Ovary (tissue), 10 donors: ENCODE measurements at places on chromosomes 12 and 14.
A peak's percentile ranks its signal among the peaks of the same experiment; 100 is the strongest.

GRCh38 chr14:104306450-104307040 lies 168.2 kb downstream of the KIF26A start:
- H3K36me3 ChIP-seq: no peaks in the 10 kb centered on the region
- no peak overlapping the region for H3K4me3 ChIP-seq
- peak; percentile 9 for DNase-seq
- no peak overlapping the region for H3K27ac ChIP-seq
- no peaks in the 10 kb centered on the region for H3K27me3 ChIP-seq

DNA sequence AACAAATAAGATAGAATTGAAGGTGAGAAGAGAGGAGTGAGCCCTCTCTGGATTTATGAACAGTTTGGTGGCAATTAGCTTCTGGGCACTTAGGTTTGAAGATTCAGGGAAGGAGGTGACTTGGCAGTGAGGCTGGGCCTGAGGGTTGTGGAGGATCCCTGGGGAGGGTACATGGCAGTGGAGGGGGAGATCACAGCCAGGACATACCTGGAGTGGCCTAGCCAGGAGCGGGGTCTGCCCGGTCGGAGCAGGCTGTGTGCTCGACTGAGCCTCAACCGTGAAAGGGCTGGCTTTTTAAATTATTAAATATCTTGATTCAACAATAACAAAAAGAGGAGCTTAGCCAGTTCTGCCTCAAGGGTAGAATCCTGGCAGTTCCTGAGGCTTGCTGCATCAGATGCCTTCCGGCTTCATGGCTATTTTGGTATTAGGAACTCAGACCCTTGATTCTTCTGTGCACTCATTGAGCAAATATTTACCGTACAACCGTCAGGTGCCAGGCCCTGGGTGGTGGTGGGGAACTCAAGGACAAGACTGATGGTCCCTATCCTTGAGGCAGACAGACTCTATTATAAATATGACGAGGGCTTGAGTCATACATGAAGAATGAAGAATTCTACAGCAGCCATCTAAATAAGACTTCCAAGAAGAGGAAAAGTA lies 73.4 kb downstream of the SPTB start:
- no peaks in the 10 kb centered on the region for H3K27me3 ChIP-seq
- DNase-seq: no peak
- H3K4me1 ChIP-seq: peaks cover 2% of the 10 kb centered on the region
- no peaks in the 10 kb centered on the region for H3K36me3 ChIP-seq
- H3K27ac ChIP-seq: no peak overlapping the region

GRCh38 chr12:50537538-50537919 lies 32.7 kb downstream of the DIP2B start:
- peaks cover 3% of the 10 kb centered on the region for H3K4me1 ChIP-seq
- H3K27ac ChIP-seq: no peak overlapping the region
- DNase-seq: no peak
- H3K36me3 ChIP-seq: no peaks in the 10 kb centered on the region

DNA sequence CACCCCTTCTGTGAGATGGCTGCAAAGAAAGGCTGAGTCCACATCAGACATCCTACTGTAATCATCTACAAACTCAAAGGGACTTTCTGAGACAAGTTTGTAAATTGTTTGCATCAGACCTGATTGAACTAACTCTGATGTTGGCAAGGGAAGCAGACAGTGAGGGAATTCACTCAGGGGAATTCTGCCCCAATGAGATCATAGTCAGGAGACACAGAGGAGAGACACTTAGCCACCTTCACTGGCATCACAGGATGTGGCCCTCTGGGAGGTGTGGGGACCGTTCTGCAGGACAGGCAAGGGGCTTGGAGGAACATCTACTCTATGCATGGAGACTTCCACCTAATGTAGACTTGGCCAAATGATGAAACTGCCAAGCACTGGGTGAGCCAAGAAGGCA lies 70.7 kb upstream of the DDX11 start:
- no peak for DNase-seq
- no peaks in the 10 kb centered on the region for H3K4me1 ChIP-seq
- no peaks in the 10 kb centered on the region for H3K27me3 ChIP-seq
- no peak overlapping the region for H3K4me3 ChIP-seq

GRCh38 chr14:69046476-69046860 lies 67.4 kb upstream of the ACTN1 start:
- DNase-seq: peak; percentile 59
- H3K4me3 ChIP-seq: no peak overlapping the region
- H3K4me1 ChIP-seq: peaks cover 45% of the 10 kb centered on the region
- H3K36me3 ChIP-seq: no peaks in the 10 kb centered on the region
- no peak overlapping the region for H3K27ac ChIP-seq

GRCh38 chr12:92034083-92034482 lies 111.6 kb downstream of the BTG1 start:
- H3K4me1 ChIP-seq: peaks cover 3% of the 10 kb centered on the region
- no peak overlapping the region for H3K27ac ChIP-seq
- no peaks in the 10 kb centered on the region for H3K27me3 ChIP-seq
- H3K36me3 ChIP-seq: no peaks in the 10 kb centered on the region
- no peak for DNase-seq
- no peak overlapping the region for H3K4me3 ChIP-seq

- no peaks in the 10 kb centered on the region for H3K27me3 ChIP-seq
- no peak overlapping the region for H3K27ac ChIP-seq
- no peak for DNase-seq
- no peaks in the 10 kb centered on the region for H3K4me1 ChIP-seq
Measured at GRCh38 chr12:119020406-119021360, 39.3 kb downstream of the SRRM4 start.

DNA sequence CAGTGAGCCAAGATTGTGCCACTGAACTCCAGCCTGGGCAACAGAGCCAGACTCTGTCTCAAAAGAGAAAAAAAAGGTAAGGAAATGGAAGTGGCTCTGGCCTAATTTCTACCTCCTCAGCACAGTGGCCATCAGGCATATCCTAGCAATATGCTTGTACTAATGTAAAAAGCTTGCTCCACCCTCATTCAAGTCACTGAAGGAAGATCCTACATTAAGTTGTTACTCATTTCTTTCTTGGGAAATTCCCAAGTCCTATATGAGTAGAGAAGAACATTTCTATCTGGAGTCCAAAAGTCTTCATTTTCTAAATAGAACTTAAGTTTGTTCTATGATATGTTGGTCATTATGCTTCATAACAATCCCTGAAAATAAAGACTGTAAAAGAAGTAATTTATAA lies 67.3 kb upstream of the HOXC13 start:
- H3K36me3 ChIP-seq: no peaks in the 10 kb centered on the region
- H3K4me1 ChIP-seq: no peaks in the 10 kb centered on the region
- H3K27ac ChIP-seq: no peak overlapping the region
- H3K4me3 ChIP-seq: no peak overlapping the region
- H3K27me3 ChIP-seq: no peaks in the 10 kb centered on the region

- DNase-seq: no peak
- no peaks in the 10 kb centered on the region for H3K36me3 ChIP-seq
Measured at GRCh38 chr12:119989361-119989730, 310 bp downstream of the BICDL1 start.

DNA sequence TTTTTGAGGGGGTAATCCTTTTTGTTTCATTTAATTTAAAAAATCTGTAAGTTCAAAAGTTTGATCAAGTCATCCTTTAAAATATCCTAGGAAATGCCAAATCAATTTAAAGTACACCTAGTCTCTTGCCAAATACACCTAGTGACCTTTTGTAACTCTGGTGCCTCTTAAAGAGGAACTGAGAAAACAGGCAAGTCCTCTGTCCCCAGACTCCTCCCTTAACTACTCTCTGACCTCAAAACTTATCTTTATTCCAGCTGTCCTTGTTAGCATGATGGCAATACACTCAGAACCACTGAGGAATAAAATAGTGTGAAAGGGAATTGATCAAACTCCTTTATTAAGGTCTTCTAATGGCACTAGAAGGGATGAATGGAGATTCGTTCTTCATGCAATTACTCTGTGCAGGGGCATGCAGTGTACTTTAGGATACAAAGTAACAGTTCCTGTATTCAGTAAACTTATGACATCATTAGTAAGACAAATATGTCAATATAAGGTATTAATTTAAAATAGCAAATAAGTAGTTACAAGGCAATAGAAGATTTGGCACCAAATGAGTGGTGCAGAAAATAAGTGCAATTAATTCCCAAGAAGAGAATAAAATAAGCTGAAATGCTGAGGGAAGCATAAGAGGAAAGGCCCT lies 3.3 kb downstream of the FAR2 start:
- H3K4me3 ChIP-seq: no peak overlapping the region
- no peak for DNase-seq
- peaks cover 3% of the 10 kb centered on the region for H3K4me1 ChIP-seq

- no peaks in the 10 kb centered on the region for H3K36me3 ChIP-seq
- H3K4me3 ChIP-seq: no peak overlapping the region
- H3K4me1 ChIP-seq: no peaks in the 10 kb centered on the region
- no peaks in the 10 kb centered on the region for H3K27me3 ChIP-seq
- no peak for DNase-seq
Measured at GRCh38 chr14:27253966-27254365, 656.1 kb upstream of the NOVA1 start.

- H3K4me3 ChIP-seq: no peak overlapping the region
- H3K27ac ChIP-seq: no peak overlapping the region
- DNase-seq: no peak
Measured at GRCh38 chr12:31236998-31237637, 88.8 kb downstream of the SINHCAF start.

- no peak overlapping the region for H3K4me3 ChIP-seq
- H3K27ac ChIP-seq: no peak overlapping the region
- no peaks in the 10 kb centered on the region for H3K36me3 ChIP-seq
- no peaks in the 10 kb centered on the region for H3K4me1 ChIP-seq
- no peaks in the 10 kb centered on the region for H3K27me3 ChIP-seq
- DNase-seq: no peak
Measured at GRCh38 chr14:83991666-83992065, 1538.3 kb upstream of the FLRT2 start.

- DNase-seq: no peak
- no peak overlapping the region for H3K27ac ChIP-seq
- no peaks in the 10 kb centered on the region for H3K27me3 ChIP-seq
Measured at GRCh38 chr12:56990648-56991318, 15.6 kb downstream of the ZBTB39 start.

- DNase-seq: no peak
- no peak overlapping the region for H3K27ac ChIP-seq
- H3K4me3 ChIP-seq: no peak overlapping the region
- H3K27me3 ChIP-seq: no peaks in the 10 kb centered on the region
Measured at GRCh38 chr14:55267820-55268219, 3.4 kb upstream of the FBXO34 start.

DNA sequence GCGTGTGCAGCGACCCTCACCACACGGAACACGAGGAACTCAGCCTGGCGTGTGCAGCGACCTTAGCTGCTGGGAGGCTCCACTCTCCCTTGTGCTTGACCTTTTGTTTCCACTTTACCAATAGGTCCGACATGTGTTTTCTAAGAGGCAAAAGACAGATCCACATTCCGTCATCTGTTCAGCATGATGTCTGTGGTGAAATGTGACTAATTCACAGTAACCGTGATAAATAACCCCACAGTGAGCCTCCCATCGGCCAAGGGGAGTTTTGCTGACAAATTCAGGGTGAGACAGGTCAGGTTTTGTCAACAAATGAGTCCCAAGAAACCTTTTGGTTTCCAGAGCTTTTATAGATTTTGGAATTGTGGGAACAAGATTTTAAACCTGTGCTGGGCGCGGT lies 55.9 kb downstream of the MOK start:
- H3K27ac ChIP-seq: no peak overlapping the region
- H3K4me1 ChIP-seq: no peaks in the 10 kb centered on the region
- no peak for DNase-seq
- H3K36me3 ChIP-seq: no peaks in the 10 kb centered on the region
- H3K4me3 ChIP-seq: no peak overlapping the region

GRCh38 chr14:75837151-75837787 lies 144.5 kb downstream of the TGFB3 start:
- peaks cover 4% of the 10 kb centered on the region for H3K4me1 ChIP-seq
- H3K27me3 ChIP-seq: no peaks in the 10 kb centered on the region
- no peak for DNase-seq
- no peak overlapping the region for H3K27ac ChIP-seq
- no peaks in the 10 kb centered on the region for H3K36me3 ChIP-seq

DNA sequence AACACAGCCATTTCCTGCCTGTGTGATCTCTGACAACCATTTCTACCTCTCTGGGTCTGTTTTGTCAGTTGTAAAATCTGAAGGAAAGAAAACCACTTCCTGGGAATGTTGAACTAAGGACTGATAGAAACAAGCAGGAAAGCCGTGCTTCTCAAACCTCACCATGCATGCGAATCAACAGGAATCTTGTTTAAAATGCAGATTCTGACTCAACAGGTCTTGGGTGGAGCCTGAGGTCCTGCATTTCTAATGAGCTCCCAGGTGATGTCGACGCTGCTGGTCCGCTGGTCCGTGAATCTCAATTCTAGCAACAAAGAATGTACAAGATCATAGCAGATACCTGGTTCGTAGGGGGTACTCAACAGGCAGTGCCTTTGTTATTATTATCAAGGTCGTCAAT lies 38.0 kb upstream of the GPATCH2L start:
- H3K27me3 ChIP-seq: no peaks in the 10 kb centered on the region
- H3K27ac ChIP-seq: no peak overlapping the region
- no peaks in the 10 kb centered on the region for H3K36me3 ChIP-seq
- no peak for DNase-seq

DNA sequence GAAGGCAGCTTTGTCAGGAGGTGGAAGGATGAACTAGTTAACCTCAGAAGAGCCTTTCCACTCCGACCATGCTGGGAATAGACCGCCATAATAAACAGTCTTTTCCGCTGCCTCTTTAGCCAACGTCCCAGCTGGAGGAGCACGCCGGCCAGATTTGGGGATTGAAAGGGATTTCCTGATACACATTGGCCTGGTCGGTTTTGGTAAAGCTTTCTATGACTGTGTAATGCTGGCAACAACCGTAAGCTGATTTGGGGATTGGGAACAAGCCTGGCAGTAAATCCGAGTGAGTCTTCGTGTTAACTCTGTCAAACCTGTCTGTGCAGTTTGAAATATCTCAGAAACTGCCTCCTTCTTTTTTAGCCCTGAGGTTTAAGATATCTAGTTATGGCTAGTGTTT lies 87.0 kb downstream of the DAD1 start:
- H3K4me1 ChIP-seq: no peaks in the 10 kb centered on the region
- no peaks in the 10 kb centered on the region for H3K27me3 ChIP-seq
- H3K36me3 ChIP-seq: no peaks in the 10 kb centered on the region

- no peaks in the 10 kb centered on the region for H3K4me1 ChIP-seq
- H3K36me3 ChIP-seq: no peaks in the 10 kb centered on the region
- no peak for DNase-seq
- no peak overlapping the region for H3K4me3 ChIP-seq
- H3K27me3 ChIP-seq: no peaks in the 10 kb centered on the region
- no peak overlapping the region for H3K27ac ChIP-seq
Measured at GRCh38 chr12:130357241-130357640, 19.6 kb downstream of the PIWIL1 start.

- no peak overlapping the region for H3K4me3 ChIP-seq
- no peaks in the 10 kb centered on the region for H3K27me3 ChIP-seq
- no peaks in the 10 kb centered on the region for H3K36me3 ChIP-seq
- no peaks in the 10 kb centered on the region for H3K4me1 ChIP-seq
- no peak for DNase-seq
Measured at GRCh38 chr12:121513464-121514183, 67.2 kb downstream of the KDM2B start.

- H3K4me3 ChIP-seq: no peak overlapping the region
- no peaks in the 10 kb centered on the region for H3K36me3 ChIP-seq
- no peak for DNase-seq
- H3K27ac ChIP-seq: no peak overlapping the region
- no peaks in the 10 kb centered on the region for H3K4me1 ChIP-seq
Measured at GRCh38 chr12:116333402-116333801, 55.9 kb upstream of the MED13L start.
